ENCODE measurements at places on chromosomes 2 and 18.

- DNase-seq = no peak
Observed at GRCh38 chr2:216985658-216986141, 125.8 kb upstream of the TNP1 start.

GRCh38 chr18:35029770-35030169 is 11.4 kb upstream of the MAPRE2 start:
- DNase-seq = no peak

DNA sequence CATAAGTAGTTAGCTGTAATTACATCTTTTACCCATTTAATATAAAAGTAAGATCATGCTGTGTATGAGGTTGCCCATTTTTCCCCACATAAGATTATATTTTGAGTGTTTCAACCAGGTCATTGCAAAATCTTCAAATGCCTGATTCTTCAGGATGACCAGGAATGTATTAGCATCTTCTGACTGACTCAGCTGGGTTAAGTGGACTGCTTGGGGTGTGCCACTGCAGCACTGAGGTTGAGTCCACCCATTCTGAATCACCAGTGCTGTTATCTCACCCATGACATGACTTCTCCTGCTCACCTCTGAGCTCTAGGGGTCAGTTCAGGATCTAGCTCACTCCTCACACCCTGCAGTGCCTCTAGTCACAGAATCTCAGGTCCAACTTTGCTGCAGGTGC is 576.7 kb upstream of the ZEB2 start:
- no peak for DNase-seq

- DNase-seq = peak; percentile 58
Observed at GRCh38 chr2:73069855-73070642, 1.5 kb downstream of the SFXN5 start.

DNA sequence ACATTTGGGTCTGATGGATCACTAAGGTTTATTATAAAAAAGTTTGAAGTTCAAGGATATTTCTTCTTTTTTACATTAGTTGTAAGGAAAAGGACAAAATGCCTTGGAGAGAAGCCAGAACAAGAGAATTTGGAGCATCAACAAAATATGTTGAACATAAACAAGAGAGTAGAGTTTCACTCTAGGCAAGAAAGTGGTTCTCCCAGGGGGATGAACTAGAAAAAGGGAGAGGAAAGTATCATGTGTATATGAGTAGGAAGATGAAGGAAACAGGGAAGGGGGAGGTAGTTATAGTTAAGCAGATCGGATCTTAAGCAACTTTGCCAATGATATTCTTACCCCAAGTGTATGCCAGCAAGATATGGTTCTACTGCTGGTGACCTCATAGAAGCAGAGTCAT is 63.8 kb upstream of the GALNT3 start:
- no peak for DNase-seq

- no peak for DNase-seq
Observed at GRCh38 chr18:50832754-50833153, 12.9 kb upstream of the MRO start.

GRCh38 chr18:55243857-55244256 is 284.6 kb upstream of the CCDC68 start:
- DNase-seq = peak; percentile 73

DNA sequence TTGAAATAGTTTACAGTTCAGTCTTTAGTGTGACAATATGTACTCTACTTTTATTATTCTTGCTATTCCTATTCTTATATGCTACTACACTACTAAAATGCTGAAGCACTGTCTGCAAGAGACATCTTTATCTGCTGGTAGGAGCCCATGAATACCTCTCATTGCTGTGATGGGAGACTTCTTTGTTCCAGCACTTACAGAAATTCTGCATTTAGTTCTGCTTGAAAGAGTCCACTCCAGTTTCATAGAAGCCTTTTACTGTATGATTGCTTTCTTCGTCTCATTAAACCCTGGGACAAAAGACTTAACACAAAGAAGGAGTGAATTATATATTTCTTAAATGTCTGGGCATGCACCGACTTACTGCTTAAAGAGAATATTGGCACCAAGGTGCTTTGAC is 272.7 kb downstream of the CD226 start:
- no peak for DNase-seq

DNA sequence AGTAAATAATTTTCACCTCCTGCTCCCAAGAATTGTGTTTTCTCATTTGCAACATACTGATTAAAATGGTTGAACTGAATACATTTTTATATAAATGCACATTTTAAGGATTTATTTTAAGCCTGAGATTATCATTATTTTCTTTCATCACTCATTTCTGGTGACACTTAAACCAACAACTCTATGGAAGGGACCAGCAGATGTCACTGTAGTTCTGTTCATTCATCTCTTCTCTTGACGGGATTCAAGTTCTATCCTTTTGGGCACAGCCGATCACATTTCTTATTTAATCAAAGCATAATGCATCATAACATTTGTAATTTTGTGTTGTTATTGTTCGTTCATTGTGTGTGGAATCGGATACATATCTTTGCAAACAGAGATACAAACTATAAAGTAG is 417.9 kb downstream of the HRH4 start:
- no peak for DNase-seq

DNA sequence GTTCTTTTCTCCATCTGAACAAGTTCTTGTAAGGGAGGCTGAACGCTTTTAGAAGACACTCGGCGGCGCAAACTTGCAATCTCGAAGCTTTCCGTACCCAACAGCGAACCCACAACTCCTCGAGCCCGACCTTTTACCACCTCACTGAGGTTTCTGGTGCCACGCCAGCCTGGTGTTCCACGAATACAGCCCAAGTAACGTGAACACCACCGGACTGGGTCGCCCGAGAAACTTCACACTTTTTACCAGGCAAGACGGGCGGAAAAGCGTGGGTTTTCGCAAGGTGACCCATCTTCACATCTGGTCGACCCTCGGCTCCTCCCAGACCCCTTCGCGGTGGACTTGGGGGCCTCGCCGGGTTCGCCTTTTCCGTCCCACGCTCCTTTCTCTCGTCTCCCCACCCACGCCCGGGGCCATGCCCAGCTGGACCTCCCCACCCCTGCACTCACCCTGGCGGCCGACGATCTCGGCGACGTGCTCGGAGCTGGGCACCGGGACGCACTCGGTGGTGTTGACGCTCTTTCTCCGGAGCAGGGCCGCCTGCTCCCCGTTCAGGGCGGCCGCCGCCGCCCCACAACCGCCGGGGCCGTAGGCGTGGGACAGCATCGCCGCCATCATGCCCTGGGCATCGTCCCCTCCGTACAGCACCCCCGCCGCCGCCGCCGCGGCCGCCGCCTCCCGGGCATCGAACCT is 1.2 kb downstream of the MEX3C start:
- DNase-seq = peak; percentile 73

- no peak for DNase-seq
Observed at GRCh38 chr2:27831279-27832050, 58.7 kb downstream of the RBKS start.

- no peak for DNase-seq
Observed at GRCh38 chr18:36153771-36154170, 24.1 kb downstream of the ELP2 start.

DNA sequence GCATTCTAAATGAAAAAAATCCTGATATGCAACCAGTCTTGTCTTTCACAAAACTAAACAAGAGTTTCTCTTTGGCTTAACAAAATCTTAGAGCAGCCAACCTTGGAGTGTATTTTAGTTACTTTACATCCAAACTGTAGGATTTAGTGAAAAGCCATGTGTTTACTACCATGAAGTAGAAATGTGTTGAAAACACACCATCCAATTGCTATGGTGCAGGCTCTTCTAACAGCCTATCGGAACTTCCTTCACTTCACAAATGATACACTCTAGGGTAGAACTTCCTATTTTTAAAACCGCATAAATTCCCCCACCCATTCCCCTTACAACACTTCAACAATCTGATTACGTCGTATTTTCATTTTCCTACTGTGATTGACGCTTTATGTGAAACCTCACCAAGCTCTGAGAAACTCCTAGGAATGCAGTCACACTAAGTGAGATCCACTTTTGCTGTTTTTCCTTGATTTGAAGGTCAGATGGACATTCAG is 74.4 kb upstream of the MAP4K4 start:
- no peak for DNase-seq

DNA sequence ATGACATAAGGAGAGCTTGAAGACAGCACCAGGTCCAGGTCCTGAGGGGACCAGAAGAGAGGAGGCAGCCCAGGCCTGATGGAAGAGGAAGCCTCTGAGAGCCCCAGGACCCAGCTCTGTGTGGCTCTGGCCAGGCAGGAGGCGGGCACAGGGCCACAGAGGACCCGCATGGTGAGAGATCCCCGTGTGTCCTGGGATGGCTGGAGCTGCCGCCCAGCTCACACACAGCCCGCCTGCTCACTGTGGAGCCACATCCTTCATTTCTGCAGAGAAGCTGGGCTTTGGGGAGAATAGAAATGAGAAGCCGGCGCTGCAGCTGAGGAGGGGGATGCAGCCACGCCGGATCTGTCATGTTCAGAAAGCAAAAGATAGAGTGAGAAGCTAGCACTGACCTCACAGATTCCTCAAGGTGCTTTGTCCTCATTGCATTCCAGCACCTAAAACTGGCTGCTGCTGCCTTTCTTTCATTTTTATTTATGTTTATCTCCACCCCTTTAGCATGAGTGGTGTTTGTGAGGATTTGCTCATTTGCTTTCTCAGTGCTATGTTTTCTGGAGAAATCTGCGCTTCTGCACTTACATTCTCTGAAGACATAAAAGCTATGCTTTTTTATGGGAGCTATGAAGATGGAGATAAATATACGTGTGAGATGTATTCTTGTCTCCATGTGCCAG is 307.6 kb upstream of the MYT1L start:
- no peak for DNase-seq

GRCh38 chr2:181426672-181427071 is 30.5 kb upstream of the ITGA4 start:
- DNase-seq = no peak

DNA sequence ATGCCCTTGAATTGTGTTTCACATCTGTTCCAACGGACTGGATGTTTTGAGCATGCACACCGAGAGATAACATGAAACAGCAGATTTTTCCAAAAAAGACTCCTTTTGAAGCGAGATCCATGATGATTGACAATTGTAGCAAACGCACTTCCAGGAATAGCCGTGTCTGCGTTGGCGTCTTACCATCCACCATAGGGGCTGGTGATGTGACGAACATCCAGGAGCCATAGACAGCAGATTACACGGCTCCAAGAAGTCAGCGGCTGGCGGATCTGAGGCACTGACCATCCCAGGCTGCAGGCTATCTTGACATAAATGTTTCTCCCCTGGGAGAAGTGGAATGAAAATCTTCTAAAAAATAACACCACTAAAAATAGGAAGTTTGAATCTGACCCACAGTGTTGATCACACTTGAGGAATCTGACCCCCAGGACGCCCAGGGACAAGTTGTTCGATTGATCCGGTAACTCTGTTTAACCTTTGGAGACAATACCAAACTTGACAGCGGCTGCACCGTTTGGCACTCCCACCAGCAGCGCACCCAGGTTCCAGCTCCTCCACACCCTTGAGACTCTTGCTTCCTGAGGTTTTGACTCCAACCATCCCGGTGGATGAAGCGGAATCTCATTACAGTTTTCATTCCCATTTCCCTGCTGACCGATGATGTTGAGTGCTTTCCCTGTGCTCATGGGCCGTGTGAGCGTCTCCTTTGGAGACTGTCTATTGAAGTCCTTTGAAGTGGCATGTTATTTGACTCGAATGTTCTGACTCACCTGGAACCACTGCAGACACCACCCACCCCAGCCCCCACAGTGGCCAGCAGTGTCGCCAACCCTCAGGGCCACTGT is 140.0 kb upstream of the GPC1 start:
- no peak for DNase-seq

- DNase-seq = no peak
Observed at GRCh38 chr2:109298851-109299250, 169.8 kb downstream of the SH3RF3 start.

- DNase-seq = no peak
Observed at GRCh38 chr2:110748489-110748867, 16.1 kb downstream of the ACOXL start.

DNA sequence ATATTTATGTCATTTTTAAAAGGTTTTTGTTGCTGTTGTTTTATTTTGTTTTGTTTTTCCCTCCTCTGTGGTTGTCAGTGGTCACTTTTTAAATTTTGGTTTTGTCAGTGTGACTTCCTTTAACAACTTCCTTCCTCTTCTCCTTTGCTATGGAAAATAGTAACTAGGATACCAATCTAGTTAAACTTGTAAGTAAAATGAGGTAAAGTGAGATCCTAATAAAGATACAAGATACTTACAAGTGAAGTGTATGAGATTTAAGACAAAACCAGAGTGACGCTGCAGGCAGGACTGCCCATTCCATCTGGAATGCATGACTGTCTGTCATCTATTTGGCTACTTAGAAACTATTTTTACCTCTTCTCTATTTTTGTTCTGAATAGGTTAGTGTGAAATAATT is 30.6 kb upstream of the CREB1 start:
- DNase-seq = no peak

DNA sequence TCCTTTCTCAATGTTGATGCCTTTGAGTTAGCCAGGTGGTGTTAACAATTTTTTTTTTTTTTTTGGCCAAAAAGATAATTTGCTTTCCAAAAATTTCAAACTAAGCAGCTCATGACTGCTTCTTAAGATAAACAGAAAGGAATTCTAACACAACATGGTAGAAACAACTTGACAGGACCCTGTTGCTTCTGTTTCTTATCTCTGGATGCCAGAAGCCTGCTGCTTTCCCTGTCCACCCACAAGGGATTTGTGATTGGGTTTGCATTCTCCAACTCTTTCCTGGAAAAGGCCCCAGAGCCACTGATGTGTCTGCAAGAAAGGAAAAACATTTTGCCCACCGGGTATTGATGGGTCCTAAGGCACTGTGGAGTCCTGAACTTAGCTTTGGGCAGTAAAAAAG is 217.2 kb upstream of the PKDCC start:
- no peak for DNase-seq

- DNase-seq = no peak
Observed at GRCh38 chr2:6945821-6946220, 28.6 kb downstream of the RNF144A start.

DNA sequence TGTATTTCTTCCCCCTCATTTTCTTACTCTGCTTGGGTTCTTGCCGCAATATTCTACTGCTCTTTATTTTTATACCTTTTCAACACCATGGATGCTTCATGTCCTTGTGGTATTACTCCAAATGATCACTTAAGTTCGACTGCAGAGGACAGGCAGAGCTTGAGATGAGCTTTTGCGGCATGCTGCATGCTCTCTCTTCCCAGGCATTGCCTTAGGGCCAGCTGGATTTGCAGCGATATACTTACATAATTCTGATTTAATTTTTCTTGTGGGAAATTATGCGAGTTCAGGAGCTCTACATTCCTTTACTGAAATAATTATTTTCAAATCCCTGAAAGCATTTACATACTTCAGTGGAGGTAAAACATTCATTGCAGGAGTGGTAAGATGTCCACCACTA is 288.1 kb downstream of the CCDC102B start:
- DNase-seq = no peak

GRCh38 chr18:7116792-7117389 is 706 bp downstream of the LAMA1 start:
- DNase-seq = no peak

DNA sequence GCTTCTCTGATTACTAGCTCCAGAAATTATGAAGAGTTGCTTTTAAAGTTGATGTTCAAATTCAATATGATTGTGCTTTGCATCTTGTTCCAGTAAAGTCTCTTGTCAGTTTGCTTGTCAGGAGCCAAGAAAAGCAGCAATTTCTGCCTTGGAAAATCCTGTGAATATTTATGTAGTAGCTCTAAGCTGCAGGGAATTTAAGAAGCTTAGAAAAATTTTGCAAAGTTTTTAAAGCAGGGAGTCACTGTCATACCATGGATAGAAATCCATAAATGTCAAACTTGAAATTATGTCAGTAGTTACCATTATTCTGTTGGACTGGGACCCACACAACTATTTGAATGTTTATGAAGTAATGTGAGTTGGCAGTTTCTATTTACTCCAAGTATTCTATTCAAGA is 169.3 kb downstream of the TMEM200C start:
- no peak for DNase-seq

- no peak for DNase-seq
Observed at GRCh38 chr2:160516547-160517365, 23.1 kb upstream of the RBMS1 start.

Measured in sciatic nerve (tissue), 2 donors.